Cardiac septum (tissue), 1 donor: ENCODE measurements at places on chromosomes 7 and 10.

DNA sequence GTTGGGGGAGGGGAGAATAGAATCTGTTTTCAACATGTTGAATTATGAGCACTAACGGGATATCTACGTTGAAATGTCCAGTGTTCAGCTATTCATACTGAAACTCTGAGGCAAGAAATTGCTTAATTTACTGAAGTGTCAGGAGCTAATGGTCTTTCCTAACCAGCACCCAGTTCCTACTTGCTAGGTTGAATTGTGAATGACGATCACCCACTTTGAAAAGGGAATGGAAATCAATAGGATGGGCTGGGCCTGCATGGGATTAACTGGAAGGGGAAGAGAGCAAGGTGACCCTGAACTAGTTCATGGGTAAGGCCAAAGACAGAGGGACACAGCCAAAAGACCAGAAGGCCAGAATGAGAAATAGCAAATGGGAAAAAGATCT lies 51.3 kb downstream of the HIPK2 start:
- no peak for DNase-seq

GRCh38 chr10:22913474-22914092 lies 14.3 kb upstream of the ARMC3 start:
- DNase-seq = no peak

- DNase-seq = peak; percentile 98
These were observed 337 bp upstream of the NT5C3A start for GRCh38 chr7:33062782-33063443.

DNA sequence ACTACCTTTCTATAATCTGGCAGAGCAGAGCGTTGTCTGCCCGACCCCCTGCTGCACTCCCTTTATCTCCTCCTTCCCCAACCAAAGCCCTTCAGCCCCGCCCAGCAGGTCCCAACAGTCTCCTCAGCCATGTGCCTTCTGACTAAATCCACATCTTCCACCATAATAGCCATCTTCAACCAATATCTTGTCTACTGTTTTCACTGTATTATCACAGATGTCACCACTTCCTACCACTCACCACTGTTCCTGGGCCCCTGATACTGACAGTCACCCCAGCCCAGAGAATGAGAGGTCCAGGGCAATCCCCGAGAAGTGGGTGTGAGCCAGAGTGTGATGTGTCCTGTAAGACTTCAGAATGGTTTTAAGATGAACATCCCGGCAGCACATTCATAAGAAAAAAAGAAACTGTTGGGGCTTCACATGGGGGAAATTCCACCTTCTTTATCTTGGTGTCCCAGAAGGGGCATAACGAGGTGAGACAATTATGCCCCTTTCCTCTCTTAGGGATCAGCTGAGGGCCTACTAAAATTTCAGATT lies 25.3 kb downstream of the CCDC6 start:
- no peak for DNase-seq

GRCh38 chr7:71145906-71146901 lies 14.3 kb downstream of the GALNT17 start:
- DNase-seq = no peak

DNA sequence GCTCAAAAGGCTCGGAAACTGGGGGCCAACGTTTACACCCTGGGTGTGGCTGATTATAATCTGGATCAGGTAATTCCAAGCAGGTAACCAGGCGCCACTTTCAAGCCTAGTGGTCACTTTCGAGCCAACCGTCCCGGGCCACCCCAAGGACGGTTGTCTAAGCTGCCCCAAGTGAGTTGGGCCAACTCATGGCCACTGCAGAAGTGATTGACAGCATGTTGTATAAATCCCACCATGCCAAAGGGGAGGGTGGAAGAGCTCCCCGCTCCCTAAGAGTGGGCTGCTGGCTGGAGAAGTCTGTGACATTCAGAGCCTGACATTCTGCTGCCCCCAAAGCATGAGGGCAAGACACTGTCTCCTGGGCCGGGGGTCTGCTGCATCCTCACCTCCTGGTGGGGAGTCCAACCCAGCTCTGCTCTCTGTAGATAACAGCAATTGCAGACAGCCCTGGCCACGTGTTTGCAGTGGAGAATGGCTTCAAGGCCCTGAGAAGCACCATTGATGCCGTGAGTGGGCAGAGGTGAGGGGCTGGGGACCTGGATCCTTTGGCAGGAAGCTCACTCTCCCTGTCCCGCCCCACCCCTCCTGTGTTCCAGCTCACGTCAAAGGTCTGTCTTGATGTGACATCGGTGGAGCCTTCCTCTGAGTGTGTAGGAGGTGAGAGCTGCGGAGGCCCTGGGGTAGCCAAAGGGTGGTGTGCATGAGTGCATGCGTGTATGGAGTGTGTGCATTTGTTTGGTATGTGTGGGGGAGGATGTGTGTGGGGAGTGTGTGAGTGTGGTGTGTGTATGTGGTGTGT lies 10.8 kb downstream of the ANTXRL start:
- DNase-seq = no peak

- no peak for DNase-seq
These were observed 12.3 kb upstream of the MYPN start for GRCh38 chr10:68096913-68097516.

GRCh38 chr10:132618158-132618919 lies 80.8 kb downstream of the INPP5A start:
- DNase-seq = no peak

DNA sequence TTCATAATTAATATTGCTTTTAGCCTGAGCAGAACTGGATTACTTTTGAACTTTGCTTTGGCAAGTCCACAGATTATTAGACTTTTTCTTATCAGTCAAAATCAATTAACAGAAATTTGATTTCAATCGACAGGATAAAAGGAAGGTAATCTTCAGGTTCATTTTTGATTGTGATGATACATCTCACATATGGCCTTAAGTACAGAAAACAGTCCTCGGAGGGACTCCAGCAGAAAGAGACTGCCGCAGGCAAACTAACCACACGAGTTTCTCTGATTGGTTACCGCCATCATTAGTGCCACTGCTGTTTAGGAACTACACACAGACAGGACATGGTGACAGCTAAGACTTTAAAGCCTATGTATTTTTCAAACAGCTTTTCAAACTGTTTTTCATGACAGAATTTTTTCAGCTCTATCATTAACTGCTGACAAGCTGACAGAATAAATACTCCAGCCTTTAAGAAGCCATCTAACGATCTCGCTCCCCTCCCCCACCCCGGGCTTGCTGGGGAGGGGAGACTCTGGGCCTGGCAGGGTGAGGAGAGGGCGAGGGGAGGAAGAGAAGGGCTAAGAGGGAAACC lies 668.2 kb downstream of the KCNMA1 start:
- no peak for DNase-seq

DNA sequence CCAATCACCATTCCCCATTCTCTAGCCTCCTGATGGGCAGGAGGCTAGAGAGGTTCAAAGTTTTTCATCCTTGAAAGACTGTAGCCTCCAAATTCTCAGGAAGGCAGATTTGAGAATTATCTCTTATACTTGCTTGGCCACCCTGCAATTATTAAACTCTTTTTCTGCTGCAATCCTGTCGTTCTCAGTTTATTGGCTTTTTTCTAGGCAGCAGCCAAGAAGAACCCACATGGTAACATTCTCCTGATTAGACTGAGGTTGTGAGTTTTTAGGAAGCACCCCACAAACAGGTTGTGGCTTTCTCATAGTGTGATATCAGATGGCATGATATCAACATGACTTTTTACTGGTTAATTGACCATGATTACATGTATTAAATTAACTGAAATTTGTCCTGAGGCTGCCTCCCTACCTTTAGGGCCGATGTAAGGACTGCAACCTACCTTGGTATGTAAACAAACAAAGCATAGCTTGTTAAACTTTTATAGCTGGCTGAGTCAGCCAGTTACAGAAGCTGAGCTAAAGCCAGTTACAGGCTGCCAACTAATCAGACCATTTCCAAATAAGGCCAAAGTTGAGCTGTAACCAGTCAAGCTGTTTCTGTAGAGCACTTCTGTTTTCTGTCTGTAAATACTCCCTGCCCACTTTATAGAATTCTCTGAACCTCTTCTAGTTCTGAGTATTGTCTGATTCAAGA lies 3.2 kb upstream of the ZNF248 start:
- DNase-seq = no peak

- DNase-seq = no peak
These were observed 10.4 kb downstream of the LAT2 start for GRCh38 chr7:74220229-74220628.

GRCh38 chr7:6576024-6576866 lies 1.0 kb upstream of the ZDHHC4 start:
- DNase-seq = no peak

DNA sequence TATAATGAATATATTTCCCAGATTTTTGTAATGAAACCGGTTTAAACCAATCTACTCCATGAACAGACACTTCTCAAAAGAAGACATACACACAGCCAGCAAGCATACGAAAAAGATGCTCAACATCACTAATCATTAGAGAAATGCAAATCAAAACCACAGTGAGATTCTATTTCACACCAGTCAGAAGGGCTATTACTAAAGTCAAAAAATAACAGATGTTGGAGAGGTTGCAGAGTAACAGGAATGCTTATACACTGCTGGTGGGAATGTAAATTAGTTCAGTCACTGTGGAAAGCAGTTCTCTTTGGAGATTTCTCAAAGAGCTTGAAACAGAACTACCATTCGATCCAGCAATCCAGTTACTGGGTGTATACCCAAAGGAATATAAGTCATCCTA lies 240.7 kb downstream of the TSPAN12 start:
- DNase-seq = no peak

DNA sequence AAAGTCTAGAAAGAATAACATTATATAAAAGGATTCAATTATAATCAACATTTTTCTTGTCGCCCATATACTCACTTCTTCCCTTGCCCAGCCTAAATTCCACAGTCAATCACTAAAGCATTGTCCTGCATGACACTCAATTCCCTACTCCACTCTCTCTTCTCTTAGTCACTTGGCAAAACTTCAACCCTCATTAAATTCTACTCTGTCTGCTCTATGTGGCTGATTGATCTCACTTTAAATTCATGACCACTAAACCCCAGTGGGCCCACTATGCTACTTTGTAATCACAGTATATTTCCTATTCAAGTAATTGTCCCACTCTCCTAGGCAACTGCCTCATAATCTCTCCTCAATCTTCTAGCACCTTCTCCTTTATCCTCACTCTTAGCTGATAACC lies 54.1 kb downstream of the MTERF1 start:
- DNase-seq = no peak

DNA sequence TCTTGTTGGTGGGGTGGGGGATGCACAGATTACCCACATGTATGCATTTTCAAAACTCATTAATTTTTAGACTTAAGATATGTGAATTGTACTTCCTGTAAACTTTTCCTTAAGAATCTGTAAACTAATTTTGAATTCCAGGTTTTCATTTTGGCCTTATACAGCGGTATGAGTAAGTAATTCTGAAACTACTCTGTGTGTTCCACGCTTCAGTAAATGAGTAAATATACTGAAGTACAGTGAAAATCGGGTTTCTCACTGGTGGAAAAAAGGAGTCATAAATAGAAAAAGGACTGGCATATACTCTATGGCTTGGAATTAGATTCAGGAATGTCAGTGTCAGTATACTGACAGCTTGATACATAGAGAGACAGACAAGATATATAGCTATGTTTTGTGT lies 72.8 kb downstream of the CTTNBP2 start:
- DNase-seq = no peak

- no peak for DNase-seq
These were observed 158.4 kb downstream of the ZMYND11 start for GRCh38 chr10:293636-294035.

DNA sequence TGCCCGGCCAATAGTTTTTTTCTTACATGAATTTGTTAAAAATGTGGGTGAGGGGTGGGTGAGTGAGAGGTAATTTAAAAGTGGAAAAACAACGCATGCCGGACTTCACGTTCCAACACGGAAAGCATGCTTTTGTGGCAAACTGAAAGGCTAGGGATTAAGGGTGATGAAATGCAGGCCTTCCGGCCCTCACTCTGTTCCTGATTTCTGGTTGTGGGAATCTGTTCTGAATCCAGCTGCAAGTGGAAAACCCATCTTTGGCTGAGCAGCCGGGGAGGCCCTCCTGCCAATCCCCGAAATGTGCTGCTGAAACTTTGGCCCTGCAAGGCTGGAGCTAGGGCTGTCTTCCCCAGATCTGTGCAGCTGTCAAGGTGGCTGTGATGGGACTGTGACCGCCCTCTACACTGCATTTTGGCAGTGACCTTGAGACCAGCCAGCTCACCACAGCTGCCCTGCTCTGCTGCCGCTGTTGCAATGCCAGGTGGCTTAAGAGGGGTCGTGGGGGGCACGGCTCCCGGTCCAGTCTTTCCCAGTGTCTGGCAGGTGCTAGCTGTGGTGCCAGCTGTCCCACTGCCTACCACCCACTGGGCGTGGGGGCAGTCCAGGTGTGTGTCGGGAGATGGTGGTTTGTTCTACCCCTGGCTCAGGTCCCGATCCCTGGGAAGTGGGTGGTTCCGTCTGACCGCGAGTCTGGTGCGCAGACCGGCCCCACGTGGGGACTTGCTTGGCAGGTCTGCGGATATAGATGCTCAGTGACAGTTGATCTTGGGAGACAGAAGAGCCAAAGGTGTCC lies 39.0 kb downstream of the TET1 start:
- DNase-seq = no peak

DNA sequence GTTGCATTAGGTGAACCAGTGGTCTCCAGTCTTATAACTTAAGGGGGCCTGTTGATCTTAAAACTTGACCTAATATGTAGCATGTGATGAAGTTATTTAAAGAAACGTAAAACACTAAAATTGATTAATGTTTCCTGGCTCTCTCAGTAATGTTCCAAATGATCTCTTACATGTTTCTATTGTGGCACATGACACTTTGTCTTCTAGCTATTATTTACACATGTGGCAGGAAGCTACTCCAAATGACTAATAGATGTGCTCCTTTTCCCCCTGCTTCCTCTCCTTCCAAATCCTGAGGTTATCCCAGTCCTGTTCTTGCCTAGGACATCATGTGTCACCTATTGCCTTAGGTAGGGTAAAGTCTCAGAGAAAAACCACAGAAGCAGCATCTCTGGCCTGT lies 89.4 kb downstream of the FAS start:
- no peak for DNase-seq

GRCh38 chr10:128097783-128098182 lies 28.4 kb downstream of the MKI67 start:
- DNase-seq = no peak

GRCh38 chr10:103871006-103871405 lies 15.6 kb upstream of the SH3PXD2A start:
- DNase-seq = no peak

DNA sequence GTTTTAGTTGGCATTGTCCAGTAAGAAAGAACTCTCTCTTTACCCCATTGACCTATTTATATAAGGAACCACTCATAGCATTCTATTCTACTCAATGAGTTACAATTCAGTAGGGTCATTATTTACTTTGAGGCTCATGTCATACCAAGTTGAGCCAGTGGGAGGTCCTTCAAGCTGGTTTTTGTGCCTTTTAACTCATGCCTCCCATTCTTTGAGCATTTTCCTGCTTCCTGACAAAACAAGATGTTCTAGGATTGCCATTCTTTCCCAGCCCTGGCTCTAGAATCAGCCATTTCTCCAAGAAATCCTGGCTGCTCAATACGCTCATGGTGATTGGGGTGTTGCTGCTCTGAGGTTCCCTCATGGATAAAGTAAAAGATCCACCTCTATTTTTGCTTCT lies 250.1 kb downstream of the ABCA13 start:
- DNase-seq = no peak

- DNase-seq = no peak
These were observed 27.1 kb downstream of the BTBD16 start for GRCh38 chr10:122298206-122298597.

- no peak for DNase-seq
These were observed 18.4 kb downstream of the PPP1R17 start for GRCh38 chr7:31705377-31705776.
